ENCODE measurements at places on chromosomes 2 and 18.

GRCh38 chr2:174585657-174586252 is 11.8 kb downstream of the WIPF1 start:
- DNase-seq, result no peak

GRCh38 chr2:15799432-15799827 is 140.9 kb upstream of the MYCN start:
- DNase-seq, result no peak

DNA sequence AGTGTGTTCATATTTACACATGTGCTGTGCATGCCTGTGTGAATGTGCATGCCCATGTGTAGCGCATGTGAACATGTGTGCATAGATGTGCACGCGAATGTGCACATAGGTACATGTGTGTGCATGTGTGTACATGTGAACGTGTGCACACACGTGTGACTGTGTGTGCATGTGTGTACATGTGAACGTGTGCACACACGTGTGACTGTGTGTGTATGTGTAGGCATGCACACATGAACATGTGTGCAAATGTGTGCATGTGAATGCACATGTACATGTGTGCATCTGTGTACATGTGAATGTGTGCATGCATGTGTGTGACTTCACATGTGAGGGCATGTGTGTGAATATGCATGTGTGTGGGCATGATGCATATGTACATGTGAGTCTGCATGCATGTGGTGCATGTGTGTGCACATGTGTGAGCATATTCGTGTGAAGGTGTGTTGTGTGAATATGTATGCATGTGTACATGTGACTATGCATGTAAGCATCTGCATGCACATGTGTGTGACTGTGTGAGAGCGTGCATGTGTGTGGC is 122.4 kb downstream of the PTGR3 start:
- DNase-seq, result no peak

DNA sequence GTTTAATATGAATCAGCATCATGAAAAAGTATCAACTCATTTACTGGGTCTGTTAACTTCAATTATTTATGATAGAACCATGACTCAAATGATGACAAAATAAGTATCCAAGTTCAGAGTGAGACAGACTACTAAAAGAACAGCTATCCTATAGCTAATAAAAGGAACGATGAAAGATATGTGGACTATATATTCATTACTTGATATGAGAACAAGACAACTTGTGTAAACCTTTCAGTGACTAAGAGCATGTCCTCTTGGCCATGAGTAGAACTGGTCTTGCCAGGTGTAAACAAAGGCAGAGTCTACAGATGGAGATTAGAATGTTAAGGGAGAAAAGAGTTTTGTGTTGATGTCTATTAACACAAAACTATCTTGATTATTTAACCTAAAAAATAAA is 360.4 kb upstream of the ZC3H15 start:
- no peak for DNase-seq

GRCh38 chr2:39517102-39517436 is 80.0 kb upstream of the MAP4K3 start:
- no peak for DNase-seq

All from KBM-7 (cell line).